Activated CD4-positive, alpha-beta T cell treated with anti-CD3 and anti-CD28 coated beads, Interleukin-2, amount 10 ng/mL, durations not matched to agents 24 days and 14 days (primary cell): ENCODE measurements at places on chromosomes 6 and 20. TPM values are rescaled to one million over a fixed set of nuclear protein-coding genes. Genes with fewer than 3 reads are reported as not detected.

ZC2HC1B gene
- not detected in 2 replicates for total RNA-seq

NOTCH4 gene
- total RNA-seq = 0.28 and 0.37 TPM in 2 replicates

CAGE1 gene
- total RNA-seq = 0.16 and 0.31 TPM in 2 replicates

SSTR4 gene
- not detected in 2 replicates for total RNA-seq

KCNS1 gene
- 0.30 and 0.47 TPM in 2 replicates for total RNA-seq

DNA sequence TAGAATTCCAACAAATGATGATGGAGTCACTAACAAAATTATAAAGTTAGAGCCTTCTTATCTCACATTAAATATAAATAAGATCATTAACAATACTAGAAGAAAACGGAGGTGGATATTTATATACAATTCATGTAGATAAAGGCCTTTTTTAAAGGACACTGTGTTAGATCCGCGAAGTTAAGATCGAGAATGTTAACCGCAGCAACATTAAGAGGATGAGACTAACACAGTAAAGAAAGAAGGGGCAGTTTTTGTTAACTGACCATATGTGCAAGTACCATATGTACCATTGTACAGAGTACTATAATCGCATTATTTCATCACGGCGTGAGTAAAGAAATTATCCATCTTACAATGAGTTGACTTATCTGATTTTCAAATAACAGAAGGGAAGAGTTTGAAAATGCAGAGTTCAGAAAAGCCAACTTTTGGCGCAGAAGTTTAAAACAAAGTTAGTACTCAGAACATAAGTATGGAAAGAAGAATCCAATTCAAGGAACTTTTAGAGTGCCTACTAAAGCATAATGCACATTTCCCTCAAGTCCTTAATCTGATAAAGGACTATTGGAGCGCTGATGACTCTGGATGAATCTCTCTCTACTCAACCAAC, 1.4 kb downstream of the FBXL4 start:
- DNase-seq = no peak

DNA sequence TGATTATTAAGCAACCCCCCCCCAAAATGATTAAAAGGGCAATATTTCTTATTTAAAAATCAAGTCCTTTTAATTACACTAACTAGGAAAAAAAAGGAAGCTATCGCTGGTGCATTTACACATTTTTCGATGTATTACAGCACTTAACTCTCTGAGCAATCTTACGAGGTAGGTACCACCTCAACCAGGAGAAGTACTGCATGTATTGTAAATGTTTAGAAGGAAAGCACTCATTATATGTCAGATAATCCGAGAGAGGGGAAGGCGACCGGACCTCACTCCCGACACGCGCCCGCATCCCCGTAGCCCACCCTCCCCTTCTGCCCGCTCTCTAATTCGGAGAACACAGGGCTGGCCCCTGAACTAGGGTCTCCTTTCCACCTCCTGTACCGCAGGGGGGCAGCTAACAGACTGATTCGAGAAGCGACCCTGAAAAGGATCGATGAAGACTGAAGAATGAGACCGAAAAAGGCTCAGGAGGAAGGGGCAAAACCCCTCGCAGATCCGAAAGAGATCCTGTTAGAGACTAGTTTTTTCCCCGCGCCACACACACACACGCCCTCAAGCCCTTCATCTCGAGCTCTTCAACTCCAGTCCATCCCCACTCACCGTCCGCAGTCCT, 337 bp downstream of the ESF1 start:
- DNase-seq = no peak

- DNase-seq = no peak
Measured at GRCh38 chr20:38350879-38351775, 4.8 kb downstream of the LBP start.

GRCh38 chr20:50708845-50709635, 17.7 kb upstream of the RIPOR3 start:
- DNase-seq = no peak

GRCh38 chr6:129501740-129502660, 208.0 kb downstream of the ARHGAP18 start:
- no peak for DNase-seq

- no peak for DNase-seq
Measured at GRCh38 chr6:150185732-150186117, 42.9 kb downstream of the PPP1R14C start.

DNA sequence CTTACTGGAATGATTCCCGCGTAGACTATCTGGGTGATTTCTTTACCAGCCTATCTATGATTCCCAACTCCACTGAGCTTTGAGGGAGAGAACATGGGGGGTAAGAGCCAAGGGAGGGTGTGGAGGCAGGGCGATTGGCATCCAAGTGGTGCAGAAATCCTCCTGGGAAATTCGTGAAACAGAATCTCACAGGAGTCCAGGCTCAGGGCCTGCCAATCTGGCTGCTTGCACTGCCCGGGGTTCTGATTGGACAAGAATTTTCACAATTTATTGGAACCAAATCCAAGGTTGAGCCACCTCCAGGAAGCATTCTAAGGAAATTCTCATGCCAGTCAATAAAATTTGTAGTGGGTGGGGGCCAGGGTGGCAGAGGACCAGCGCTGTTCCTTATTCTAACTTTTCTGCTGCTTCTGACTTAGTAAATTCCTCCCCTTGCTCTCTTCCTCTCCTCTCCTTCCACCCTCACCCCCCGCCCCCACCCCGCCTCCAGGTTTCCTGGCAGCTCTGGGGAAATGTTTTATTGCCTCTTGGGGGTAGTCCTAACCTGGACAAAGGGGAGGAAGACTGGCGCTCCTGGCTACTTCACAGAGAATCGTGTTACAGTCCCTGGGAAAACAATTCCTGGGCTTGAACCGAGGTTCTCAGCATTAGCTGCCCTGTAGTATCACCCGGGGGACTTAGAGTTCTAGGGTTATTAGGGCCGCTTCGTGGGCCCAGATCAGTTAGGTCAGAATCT, 3.1 kb downstream of the BMP6 start:
- DNase-seq = no peak

- DNase-seq = no peak
Measured at GRCh38 chr6:903761-904160, 210.8 kb upstream of the EXOC2 start.

DNA sequence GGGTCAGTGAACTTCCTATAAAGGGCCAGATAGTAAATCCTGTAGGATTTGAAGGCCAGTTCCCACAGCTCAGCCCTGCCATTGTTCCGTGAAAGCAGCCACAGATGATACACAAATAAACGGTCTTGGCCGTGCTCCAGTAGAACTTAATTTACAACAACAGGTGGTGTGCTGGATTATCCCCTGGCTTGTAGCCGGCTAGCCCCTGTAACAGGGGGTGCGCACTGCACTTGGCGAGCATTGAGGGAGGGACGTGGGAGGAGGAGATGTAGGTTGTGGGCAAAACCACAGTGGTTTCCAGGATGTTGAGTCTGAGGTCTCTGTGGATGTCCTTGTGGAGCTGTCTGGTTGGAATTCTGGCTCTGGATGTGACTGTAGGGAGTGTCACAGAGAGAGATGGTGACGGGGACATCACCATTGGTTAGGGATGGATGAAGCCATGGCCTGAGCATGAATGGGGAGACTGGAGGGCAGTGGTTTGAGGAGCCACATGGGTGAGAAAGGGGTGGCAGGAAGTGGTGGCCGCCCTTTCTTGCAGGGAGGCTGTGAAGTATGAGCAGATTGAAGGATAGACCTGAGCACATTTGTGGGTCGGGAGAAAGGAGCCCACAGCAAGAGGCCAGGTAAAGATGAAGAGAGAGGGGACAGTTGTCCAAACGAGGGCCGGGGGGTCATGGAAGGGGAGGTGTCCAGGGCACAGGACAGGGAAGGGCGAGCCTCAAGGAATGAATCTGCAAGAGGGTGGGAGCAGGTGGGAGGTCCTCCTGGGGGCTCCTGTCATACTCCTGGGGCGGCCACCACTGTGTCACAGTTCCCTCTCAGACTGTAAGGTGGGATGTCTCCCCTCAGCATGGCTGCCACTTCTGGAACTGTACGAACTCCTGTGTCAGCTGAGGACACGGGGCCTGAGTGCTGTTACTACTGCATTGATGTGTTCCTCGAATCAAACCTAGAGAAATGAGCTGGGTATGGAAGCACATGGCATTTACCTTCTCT, 53.6 kb downstream of the CDH26 start:
- no peak for DNase-seq

DNA sequence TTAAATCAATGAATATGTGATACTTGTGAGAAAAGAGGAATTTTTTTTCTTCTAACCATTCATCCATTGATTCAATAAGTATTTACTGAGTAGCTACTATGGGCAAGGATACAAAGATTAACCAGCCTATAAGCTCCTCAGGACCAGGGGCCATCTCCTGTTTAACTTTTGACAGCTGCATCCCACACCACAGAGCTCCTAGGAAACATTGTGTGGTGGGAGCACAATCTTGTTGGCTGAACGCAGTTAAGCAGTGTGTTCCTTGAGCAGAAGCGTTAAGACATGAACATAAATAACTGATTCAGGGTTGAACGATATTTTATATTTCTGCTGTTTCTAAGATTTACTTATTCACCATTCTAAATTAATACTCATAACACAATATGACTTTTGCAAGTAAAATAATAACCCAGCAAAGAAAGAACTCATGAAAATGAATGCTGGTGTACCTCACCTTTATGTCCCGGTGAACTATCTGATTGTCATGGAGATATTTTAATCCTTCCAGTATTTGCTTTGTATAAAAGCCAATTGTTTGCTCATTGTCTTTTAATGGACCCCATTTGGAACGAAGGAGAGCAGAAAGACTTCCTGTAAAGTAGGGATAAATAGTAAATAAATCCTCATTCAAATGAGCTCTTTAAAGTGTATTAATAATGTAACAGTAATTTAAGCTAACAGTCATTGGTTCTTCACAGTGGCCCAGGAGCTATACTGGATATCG, 62.6 kb upstream of the MAP7 start:
- no peak for DNase-seq
